Neural progenitor cell (in vitro differentiated cells): ENCODE measurements at places on chromosomes 16 and 17. TPM values are rescaled to one million over a fixed set of nuclear protein-coding genes. Genes with fewer than 3 reads are reported as not detected.

GRCh38 chr17:2124391-2124790, 69.5 kb downstream of the HIC1 start:
- no peak overlapping the region for H3K4me3 ChIP-seq
- H3K27me3 ChIP-seq, result no peaks in the 10 kb centered on the region
- H3K36me3 ChIP-seq, result no peaks in the 10 kb centered on the region

GRCh38 chr16:1331712-1332617, 1.5 kb upstream of the BAIAP3 start:
- H3K27ac ChIP-seq, result no peak overlapping the region
- peak; percentile 85 for DNase-seq
- peaks cover 16% of the 10 kb centered on the region for H3K4me1 ChIP-seq
- peaks cover 71% of the 10 kb centered on the region for H3K27me3 ChIP-seq
- no peaks in the 10 kb centered on the region for H3K36me3 ChIP-seq

GRCh38 chr17:81492706-81493105, 19.9 kb downstream of the ACTG1 start:
- H3K4me3 ChIP-seq, result no peak overlapping the region
- no peak for DNase-seq
- peaks cover 25% of the 10 kb centered on the region for H3K4me1 ChIP-seq
- no peak overlapping the region for H3K27ac ChIP-seq
- H3K27me3 ChIP-seq, result peaks cover 22% of the 10 kb centered on the region
- H3K36me3 ChIP-seq, result no peaks in the 10 kb centered on the region

GRCh38 chr17:31568121-31568520, 176.6 kb downstream of the RAB11FIP4 start:
- no peak for DNase-seq
- no peak overlapping the region for H3K4me3 ChIP-seq
- peaks cover 7% of the 10 kb centered on the region for H3K4me1 ChIP-seq
- no peak overlapping the region for H3K27ac ChIP-seq
- no peaks in the 10 kb centered on the region for H3K27me3 ChIP-seq

GRCh38 chr17:21008160-21008915, 34.5 kb downstream of the USP22 start:
- no peak for DNase-seq
- H3K36me3 ChIP-seq, result peaks cover 17% of the 10 kb centered on the region
- no peaks in the 10 kb centered on the region for H3K4me1 ChIP-seq
- H3K4me3 ChIP-seq, result no peak overlapping the region

DNA sequence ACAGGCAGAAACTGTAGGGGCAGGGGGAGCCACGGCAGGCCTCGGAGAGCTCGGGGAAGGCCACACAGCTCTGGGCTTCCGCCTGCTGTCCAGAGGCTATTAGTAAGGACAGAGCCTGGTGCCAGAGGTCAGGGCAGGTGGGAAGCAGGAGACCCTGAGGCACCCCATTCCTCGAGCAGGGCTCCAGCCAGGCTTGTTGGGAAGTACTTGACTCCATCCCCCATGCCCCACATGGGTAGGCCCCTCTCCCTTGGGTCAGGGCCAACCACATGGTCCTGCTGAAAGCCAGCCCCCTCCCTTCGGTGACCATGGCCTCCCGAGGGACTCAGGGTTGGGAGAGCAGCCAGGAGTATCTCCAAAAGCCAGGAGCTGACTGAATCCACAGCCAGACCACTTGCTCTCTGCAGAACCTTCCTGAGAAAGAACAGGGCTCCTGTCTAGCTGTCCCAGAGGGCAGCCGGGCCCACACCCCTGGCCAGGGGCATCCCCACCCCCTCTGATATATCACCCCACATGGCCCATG, 17.4 kb upstream of the MPRIP start:
- no peak overlapping the region for H3K27ac ChIP-seq
- H3K36me3 ChIP-seq, result no peaks in the 10 kb centered on the region
- H3K27me3 ChIP-seq, result no peaks in the 10 kb centered on the region

GRCh38 chr16:11159282-11159681, 96.7 kb downstream of the SOCS1 start:
- no peaks in the 10 kb centered on the region for H3K36me3 ChIP-seq
- H3K4me3 ChIP-seq, result no peak overlapping the region
- H3K27me3 ChIP-seq, result no peaks in the 10 kb centered on the region
- peaks cover 2% of the 10 kb centered on the region for H3K4me1 ChIP-seq
- no peak for DNase-seq
- no peak overlapping the region for H3K27ac ChIP-seq

HSPB9 gene
- 0.12 and 0.65 TPM in 2 replicates for total RNA-seq

CDH13 gene
- 3.0 and 3.2 TPM in 2 replicates for total RNA-seq

WFDC1 gene
- not detected in 2 replicates for total RNA-seq
